ENCODE measurements at places on chromosomes 1 and 21. TPM values are rescaled to one million over a fixed set of nuclear protein-coding genes. Genes with fewer than 3 reads are reported as not detected.

The DIO1 gene
- not detected for total RNA-seq

The DNM3 gene
- total RNA-seq: 0.40 TPM

The TTC24 gene
- total RNA-seq: not detected

The GCSAML gene
- total RNA-seq: not detected

The MUTYH gene
- 8.6 TPM for total RNA-seq

The NPPA gene
- not detected for total RNA-seq

The BATF3 gene
- 22.7 TPM for total RNA-seq

The LCE1B gene
- not detected for total RNA-seq

The GPX7 gene
- total RNA-seq: not detected

The PTGFR gene
- total RNA-seq: not detected

All from A549 treated with Hydrocortisone at 1 μM for 4 hours (cell line).